ENCODE measurements at places on chromosomes 12 and 14.

DNA sequence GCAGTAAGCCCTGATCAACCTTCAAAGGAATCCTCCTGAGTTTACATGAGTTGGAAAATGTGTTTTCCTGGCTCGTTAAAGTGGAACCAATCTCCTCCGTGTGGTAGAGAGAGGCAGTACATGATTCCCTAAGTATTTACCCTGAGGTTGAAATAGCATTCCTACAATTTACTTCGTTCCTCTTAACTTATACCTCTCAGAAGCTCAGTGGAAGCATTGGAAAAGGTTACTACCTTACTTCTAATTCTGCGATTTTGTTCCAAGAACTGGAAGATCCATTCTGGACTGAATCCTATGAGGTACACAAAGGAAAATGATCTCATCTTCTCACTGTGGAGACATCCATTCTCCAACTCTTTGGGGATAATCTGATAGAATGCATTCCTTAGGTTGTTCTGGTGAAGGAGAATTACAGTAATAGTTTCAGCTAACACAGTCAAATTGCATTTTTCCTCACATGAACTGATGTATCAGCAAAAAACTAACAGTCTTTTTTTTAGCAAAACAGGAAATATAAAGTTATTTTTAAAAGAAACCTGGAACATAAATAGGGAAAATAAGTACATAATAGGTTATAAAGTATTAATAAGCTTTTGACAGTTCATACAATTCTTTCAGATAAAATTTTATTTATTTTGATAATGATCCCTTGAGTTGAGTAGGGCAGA is 475.6 kb downstream of the PDZRN4 start:
- no peak for DNase-seq

DNA sequence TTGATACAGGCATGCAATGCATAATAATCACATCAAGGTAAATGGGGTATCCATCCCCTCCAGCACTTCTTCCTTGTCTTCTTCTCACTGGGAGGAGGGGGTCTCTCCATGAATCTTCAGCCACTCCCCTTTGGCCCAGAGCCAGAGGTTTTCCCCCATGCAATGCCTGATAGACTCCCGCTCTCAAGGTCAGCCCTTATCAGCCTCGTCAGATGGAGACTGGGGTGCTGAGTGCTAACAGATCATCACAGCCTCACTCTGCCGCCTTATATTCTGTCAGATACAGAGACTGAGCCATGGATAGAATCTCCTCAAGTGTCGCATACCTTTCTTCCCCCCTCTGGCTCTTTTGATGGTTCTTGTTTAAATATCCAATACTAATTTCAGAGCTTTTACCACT is 503.1 kb downstream of the AACS start:
- DNase-seq: no peak

GRCh38 chr14:68735856-68736255 is 57.0 kb downstream of the ZFP36L1 start:
- no peak for DNase-seq

GRCh38 chr14:81991998-81992397 is 458.3 kb upstream of the SEL1L start:
- no peak for DNase-seq

DNA sequence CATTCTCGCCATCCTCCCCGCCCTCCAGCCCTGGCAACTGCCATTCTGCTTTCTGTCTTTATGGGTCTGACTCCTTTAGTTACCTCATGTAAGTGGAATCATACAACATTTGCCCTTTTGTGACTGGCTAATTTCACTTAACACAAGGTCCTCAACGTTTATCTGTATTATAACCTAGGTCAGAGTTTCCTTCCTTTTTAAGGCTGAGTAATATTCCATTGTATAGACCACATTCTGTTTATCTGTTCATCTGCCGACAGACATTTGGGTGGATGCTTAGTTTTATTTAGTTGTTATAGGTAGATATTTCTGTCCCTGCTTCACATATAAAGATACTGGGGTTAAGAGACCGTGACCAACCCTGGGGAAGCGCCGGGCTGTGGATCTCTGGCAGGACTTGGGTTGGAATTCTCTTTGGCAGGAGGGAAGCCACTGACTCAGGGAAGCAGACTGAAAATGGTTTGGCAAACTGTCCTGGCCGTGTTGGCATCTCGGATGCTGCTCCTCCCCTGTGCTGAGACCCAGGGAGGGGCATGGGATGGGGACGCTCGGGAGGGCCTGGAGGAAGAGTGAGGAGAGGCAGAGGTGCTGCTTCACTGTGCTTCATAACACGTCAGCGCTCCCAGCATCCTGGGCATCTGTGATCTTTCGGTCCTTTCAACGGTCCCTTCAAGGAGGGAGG is 38.9 kb downstream of the TEAD4 start:
- no peak for DNase-seq

DNA sequence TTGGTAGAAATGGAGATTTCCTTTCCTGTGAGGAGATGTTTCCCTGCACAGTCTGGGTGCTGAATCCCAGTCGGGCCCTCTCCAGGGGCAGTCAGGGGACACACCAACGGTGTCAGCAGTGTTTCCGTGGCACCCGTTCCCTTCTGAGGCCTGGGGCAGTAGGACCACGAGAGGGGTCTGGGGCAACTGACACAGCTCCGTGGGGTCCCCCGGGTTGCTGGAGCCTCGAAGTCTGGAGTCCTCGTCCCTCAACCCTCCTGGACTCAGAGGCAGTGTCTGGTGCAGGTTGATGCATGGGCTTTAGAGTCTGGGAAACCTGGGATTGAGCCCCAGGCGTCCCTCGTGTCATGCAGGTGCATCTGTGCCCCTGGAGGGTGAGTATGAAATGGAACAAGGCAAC is 327.3 kb downstream of the ADGRD1 start:
- no peak for DNase-seq

GRCh38 chr12:24561411-24561871 is 387.5 kb downstream of the BCAT1 start:
- no peak for DNase-seq

DNA sequence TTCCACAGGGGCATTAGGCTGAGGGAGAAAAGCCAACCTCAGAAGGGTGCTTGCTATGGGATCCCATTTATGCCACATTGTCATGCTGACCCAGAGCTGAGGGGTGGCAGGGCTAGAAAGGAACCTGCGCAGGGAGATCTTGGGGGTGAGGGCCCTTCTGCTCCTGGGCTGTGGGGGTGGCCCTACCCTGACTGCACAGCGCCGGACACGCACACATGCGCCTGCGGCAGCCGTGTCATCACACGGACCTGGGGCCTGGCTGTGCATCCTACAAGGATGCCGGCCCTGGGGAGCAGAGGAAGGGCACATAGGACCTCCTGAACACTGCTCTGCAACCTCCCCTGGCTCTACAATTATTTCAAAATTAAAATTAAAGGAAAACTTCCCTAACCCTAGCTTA is 6.9 kb downstream of the CDCA4 start:
- DNase-seq: no peak

GRCh38 chr12:66403746-66404145 is 101.5 kb downstream of the HELB start:
- no peak for DNase-seq

GRCh38 chr14:84891404-84891803 is 638.5 kb upstream of the FLRT2 start:
- no peak for DNase-seq

DNA sequence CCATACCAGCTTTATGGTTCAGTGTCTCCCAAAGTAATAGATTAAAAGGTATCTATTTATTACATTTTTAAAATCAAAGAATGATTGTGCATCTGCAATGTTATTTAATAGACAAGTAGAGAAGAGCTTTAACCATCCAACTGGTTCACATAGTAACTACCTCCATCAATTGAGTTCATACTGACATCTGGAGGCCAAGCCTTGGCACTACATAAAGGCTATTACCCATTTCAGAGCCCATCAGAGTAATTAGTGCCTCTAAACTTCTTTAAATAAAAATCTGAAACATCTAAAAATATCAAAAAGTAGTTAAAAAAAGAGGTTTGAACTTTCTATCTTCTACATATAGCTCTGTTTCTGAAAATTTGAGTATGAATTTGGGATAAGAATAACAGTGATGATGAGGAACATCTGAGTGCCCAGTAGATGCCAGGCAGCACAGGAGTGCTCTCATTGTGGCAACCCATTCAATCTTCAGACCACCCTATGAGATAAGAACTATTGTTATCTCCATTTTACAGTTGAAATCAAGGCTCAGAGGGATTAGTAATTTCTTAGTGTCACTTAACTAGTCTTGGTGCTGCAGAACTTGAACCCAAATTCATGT is 132.9 kb upstream of the DAAM1 start:
- DNase-seq: peak; percentile 21

GRCh38 chr12:49439042-49439441 is 71.8 kb downstream of the SPATS2 start:
- no peak for DNase-seq

DNA sequence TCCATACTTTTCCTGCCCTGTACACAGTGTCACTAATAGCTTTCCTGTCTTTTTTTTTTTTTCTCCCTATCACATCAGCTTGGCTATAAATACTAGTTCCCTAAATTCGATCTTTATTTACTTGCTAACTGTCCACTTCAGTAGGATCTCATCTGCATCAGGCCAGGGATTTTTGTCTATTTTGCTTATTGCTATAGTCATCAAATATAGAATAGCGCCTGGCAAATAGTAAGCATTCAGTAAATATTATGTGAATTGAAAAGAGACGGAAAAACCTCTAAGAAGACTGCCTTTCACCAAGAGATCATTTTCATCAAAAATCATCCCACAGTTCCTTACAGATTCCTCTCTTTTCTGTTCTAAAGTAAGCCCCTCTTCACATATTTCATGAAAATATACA is 429.1 kb downstream of the FLRT2 start:
- DNase-seq: no peak

GRCh38 chr12:81295251-81295650 is 217.4 kb downstream of the ACSS3 start:
- DNase-seq: no peak

GRCh38 chr12:119808441-119808840 is 68.7 kb downstream of the CIT start:
- DNase-seq: no peak

GRCh38 chr12:449203-449602 is 10.5 kb upstream of the B4GALNT3 start:
- no peak for DNase-seq

DNA sequence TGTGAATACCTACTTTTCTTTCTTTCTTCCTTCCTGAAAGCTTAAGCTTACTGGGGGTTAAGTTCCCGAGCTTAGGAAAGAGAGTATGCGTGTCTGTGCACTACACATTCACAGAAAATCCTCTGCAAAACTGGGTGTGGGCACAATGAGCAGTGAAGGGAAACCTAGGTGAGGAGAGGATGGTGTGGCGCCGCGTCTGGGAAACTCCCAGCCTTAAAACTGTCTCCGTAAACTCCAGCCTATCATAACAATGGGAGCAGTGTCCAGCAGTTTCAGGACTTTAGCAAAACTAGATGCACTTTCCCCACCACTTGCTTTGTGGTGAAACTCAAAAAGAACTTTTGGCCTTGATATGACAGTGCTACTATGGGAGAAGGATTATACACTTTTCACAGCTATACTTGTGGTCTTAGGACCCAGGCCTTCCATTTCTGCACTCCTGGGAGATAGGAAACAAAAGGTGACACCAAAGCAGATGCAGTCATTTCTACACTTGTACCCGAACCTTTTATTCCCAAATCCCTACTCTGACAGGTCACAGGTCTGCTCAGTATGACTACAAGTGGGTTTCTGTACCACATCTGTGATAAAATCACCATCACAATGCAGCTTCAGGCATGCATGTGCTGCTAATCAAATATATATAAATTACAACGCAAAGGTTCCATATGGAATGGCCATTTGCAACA is 10.4 kb downstream of the AKAP5 start:
- DNase-seq: no peak

GRCh38 chr12:96652870-96653269 is 163.5 kb downstream of the CFAP54 start:
- DNase-seq: no peak
